ENCODE measurements at places on chromosomes 4 and X.

- no peak for DNase-seq
These were observed 83.9 kb downstream of the SATL1 start for GRCh38 chrX:85159644-85160043.

- DNase-seq, result no peak
These were observed 2.4 kb upstream of the C4orf50 start for GRCh38 chr4:6020613-6021012.

DNA sequence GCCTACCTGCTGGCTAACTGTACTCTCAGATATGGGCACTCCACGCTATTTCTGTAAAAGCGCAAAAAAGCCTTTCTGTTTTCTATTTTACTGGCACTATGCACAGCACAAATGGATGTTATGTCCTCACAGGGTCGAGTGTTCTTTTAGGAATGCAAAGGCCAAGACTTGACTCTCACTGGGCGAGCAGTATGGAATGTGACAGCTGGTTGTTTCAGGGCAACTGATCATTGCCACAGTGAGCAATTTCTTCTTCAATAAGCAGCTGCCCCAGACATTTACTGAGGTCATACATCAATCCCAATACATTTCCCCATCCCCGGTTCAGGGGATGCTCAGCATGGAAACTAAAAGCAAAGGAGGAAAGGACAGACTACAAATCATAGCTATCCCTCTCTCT, 58.2 kb downstream of the PDE5A start:
- no peak for DNase-seq

DNA sequence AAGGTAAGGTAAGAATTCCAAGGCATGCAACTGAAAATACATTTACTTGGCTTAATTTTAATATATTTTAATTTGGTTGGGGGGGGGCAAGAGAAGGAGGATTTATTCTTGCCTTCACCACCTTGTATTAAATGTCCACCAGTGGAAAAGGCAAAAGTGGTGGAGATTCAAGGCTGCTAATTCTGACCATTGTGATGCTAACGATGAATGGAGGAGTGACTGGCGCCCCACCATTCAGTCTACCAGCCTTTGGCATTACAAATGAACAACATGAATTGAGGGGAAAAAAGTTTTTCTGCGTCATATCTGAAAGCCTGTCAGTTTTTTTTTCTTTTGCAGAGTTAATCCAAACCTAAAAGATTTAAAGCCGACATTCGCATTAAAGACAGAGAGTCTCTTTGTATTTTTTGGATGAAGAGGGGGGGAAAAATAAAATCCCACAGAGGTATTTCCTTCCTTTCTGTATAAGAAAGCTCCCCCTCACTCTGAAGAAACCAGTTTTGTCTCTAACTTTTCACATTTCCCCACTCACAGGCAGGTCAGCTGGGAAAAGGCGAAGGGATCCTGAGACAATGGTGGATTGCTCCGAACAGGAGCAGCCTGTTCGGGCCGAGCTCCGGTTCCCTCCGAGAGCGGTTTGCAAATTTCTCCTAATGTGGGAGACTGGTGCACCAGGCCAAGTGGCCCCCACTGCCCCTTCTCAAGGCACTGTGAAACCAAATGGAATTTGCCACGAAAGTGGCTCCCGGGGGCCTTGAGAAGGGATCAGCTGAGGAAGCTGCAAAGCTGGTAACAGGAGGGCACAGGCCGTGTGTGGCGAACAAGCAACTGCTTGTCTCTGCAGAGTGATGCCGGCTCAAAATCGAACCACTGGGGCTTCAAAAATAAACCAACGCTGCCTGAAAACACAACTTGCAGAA, 28.1 kb downstream of the SHISA3 start:
- DNase-seq, result no peak

GRCh38 chr4:164501074-164501473, 252.9 kb upstream of the SMIM31 start:
- DNase-seq, result no peak

DNA sequence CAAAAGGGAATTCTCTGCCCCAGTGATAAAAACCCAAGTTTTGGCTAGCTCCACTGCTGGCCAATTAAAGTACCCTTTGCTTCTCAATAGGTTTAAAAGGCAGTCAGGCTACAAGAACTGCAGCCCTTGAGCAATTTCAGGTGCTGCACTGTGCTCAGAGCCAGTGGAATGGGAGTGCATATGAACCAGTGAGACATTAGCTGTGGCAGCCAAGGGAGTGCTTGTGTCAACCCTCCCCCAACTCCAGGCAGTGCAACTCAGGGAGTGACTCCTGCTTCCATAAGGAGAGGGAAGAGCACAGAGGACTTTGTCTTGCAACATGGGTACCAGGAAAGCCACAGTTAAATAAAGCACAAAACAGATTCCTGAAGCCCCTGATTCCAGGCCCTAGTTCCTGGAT, 61.6 kb upstream of the VAMP7 start:
- no peak for DNase-seq

DNA sequence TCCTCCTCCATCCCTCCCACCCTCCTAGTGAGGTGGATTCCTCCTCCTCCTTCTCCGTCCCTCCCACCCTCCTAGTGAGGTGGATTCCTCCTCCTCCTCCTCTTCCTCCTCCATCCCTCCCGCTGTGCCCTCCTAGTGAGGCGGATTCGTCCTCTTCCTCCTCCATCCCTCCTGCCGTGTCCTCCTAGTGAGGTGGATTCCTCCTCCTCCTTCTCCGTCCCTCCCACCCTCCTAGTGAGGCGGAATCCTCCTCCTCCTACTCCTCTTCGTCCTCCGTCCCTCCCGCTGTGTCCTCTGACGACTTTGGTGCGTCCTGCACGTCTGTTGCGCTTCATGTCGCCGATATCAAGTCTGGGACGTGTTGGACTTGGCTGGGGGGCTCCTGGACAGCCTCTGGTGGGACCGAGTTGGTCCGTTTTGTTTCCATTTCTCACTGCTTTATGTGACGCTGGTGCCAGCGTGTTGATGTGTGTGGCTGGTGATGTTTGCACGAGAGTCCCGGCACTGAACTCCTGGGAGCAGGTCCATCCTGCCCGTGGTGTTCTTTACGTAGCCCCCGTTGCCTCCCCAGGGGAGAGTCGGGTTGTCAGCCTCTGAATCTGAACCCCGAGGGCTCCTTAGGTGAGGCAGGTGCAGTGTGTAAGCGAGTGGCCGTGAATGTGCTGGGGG, 5.4 kb downstream of the AKAP17A start:
- DNase-seq, result no peak

- DNase-seq, result no peak
These were observed 2.8 kb upstream of the ZNF718 start for GRCh38 chr4:121408-122084.

GRCh38 chr4:31183256-31183655, 463.1 kb downstream of the PCDH7 start:
- no peak for DNase-seq

DNA sequence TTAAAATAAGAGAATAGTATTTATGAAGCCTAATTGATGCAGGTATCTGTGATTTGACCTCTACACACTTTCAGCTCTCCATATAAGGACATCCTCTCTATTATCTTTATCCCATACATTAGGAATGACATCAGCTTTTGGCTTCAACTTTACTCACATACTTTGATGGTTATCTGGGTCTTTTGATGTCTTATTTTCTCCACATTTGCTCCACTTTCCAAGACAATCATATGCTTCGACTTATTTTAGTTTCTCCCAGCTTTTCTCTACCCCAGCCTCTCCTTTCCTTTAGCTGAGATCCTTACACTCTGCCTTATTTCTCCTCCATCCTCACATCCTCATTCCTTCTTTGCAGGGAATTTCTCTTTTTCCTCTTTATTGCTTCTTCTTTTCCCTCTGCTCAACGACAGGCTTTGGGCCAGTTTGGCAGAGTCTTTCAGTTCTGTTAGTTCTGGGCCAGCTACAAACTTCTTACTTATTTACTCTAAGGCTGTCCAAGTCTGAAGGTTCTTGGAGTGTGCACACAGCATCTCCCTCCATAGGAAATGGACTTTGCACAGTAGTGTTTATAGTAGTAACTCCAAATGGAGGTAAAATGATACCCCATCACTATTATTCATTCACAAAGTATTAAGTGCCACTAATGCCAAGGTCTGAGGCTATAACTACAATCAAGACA, 50.5 kb downstream of the SLC4A4 start:
- DNase-seq, result no peak

DNA sequence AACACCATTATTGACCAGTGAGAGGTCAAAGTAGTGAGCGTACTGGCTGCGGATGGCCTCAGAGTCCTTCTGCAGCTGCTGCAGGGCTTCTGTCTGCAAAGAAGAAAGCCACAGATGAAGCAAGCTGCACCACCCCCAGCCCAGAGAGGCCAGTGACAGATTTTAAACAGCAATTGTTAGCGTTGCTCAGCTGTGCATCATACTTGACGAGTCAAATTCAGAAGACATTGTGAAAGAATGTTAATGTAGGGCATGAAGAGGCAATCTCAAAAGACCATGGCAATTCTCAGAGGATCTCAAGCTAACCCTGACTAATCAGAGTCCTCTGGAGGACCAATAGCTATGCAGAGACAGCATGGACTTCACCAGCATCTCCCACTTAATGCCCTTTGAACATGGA, 16.6 kb downstream of the DKC1 start:
- no peak for DNase-seq

GRCh38 chrX:76893930-76894329, 466.4 kb downstream of the MAGEE1 start:
- no peak for DNase-seq

DNA sequence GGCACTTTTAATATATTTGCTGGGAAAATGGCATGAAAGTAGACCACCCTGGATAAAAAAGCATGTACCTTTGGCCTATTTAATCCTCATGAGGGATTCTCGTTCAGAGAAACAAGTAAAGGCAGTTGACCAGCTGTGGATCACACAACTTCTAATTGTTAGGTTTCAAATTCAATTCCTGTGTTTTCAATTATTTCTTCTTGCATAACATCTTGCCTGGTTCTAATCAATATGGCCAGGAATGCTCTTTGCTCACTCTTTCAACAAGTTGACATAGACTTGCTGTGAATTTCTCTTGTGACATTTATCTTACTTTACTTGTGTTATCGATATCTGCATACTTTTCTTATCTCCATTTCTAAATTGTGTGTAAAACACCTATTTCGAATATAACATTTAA, 211.8 kb downstream of the SLC7A11 start:
- DNase-seq, result no peak

DNA sequence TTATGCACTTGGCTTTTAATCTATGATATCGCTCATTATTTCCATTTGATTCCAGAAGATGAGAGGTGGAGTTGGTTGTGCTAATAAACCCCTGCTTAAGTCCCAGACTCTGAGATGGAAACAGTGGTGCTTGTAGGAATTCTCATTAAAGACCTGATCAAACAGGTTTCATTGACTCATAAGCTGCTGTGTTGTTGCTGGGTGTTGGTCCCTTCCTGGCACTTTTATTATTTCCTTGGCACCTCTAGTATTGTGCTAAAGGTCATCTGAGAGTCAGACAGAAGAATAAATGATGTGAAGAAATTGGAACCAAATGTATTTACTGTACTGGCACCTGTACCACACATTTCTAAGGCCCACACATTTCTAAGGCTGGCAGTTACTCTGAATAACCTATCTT, 544.7 kb upstream of the NR3C2 start:
- DNase-seq, result no peak

DNA sequence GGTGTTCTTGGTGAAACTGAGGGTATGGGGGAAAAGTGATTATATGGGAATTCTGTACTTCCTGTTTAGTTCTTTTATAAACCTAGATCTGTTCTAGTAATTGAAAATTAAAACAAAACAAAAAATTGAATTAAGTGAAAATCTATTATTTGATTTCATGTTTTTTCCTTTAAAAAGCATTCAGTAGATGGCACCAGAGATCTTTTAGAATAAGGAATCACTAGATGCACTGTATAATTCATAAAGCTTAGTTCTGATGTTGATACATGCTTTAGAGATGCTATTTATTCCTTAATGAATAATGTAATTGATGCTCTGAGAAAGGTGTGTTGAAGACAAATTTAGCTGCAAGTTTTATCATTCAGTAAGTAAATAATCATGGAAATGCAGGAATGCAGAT, 87.3 kb downstream of the LCORL start:
- no peak for DNase-seq

DNA sequence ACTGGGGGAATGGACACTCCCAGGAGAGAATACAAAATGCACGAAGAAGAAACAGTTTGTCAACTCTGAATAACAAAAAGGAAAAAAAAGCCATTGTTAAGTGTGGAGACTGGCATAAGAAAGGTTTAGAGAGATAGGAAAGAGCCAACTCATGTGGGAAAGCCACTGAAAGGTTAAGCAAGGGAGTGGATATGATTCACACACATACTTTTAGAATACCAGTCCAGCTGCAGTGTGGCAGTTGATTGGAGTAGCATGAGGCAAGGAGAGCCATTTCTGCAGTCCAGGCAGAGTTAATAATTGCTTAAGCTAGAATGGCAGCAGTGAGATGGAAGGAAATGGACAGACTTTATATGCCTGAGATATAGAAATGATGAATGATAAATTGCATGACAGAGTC, 36.9 kb upstream of the ADAD1 start:
- no peak for DNase-seq

GRCh38 chrX:30637874-30638815, 15.1 kb upstream of the GK start:
- DNase-seq, result no peak

- no peak for DNase-seq
These were observed 52.7 kb downstream of the MSX1 start for GRCh38 chr4:4912155-4912554.

- no peak for DNase-seq
These were observed 40.9 kb upstream of the VEGFC start for GRCh38 chr4:176833400-176834175.

GRCh38 chr4:20422398-20422797, 170.7 kb downstream of the SLIT2 start:
- DNase-seq, result no peak

DNA sequence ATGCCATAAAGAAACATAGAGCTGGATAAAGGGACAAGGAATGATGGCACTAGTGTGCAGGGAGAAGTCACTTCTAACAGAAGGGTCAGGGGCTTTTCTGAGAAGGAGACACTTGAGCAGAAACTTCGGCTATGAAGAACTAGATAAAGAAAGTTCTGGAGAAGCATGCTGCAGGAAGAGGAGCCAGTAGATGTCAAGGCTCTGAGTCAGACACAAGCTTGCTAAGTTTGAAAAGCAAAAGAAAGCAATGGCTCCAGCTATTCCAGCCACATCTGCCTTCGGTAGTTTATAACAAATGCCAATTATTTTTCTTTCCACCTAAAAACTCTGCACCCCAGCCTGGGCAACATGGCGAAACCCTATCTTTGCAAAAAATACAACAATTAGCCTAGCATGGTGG, 7.5 kb downstream of the NUDT6 start:
- DNase-seq, result no peak

- no peak for DNase-seq
These were observed 66.0 kb downstream of the APBB2 start for GRCh38 chr4:41148292-41148691.

GRCh38 chr4:73885574-73886267, 16.5 kb downstream of the CXCL1 start:
- DNase-seq, result no peak

GRCh38 chr4:7139167-7139982, 53.0 kb upstream of the SORCS2 start:
- no peak for DNase-seq

Data from kidney (tissue), 22 donors.